ENCODE measurements at places on chromosomes 2 and 18. TPM values are rescaled to one million over a fixed set of nuclear protein-coding genes. Genes with fewer than 3 reads are reported as not detected.

Gene FZD7
- not detected for polyA plus RNA-seq

Gene CIB4
- polyA plus RNA-seq: not detected

Gene PJVK
- polyA plus RNA-seq: 0.23 TPM

Gene REG3G
- polyA plus RNA-seq: not detected

Gene FAM110C
- polyA plus RNA-seq: 0.19 TPM

Gene TUBA4B
- polyA plus RNA-seq: not detected

- DNase-seq: no peak
These were observed 3031.0 kb upstream of the TEKT4 start for GRCh38 chr2:91839904-91840868.

DNA sequence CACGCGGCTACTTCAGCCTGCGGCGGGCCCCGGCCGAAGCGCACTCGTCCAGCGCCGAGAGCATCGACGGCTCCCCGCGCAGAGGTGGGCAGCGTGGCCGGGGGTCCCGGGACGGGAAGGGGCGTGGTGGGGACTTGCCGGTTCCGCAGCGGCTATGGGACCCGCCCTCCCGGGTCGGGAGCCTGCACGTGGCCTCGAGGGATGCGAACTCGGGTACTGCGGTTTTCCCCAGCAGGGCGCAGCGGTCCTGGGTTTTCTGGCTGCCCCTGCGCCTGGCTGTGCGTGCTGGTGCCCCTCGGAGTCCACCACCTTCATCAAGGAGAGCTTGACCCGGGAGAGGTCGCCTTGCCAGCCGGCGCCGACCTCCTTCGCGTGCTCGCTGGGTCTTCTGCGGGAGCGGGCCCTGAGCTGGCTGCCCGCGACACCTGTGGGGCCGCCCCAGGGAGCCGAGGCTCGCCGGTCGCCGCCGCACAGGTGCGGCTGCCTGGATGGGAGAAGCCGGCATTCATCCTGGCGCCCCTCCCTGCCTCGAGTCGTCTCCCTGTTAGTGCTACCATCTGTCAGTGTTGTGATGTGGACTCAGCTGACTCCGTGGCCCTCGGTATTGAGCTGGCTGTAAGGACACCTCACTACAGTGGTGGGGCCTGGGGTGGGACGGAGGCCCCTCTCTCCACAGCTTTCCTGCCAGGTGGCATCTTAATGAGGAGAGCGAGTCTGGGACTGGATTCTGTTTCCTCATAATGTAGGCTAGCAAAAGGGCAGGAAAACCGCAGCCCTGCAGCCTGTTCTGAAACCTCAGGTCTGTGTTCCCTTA lies 177.3 kb downstream of the AGAP1 start:
- DNase-seq: no peak

- no peak for DNase-seq
These were observed 68.7 kb downstream of the MYL12B start for GRCh38 chr18:3330622-3331021.

- no peak for DNase-seq
These were observed 652.1 kb upstream of the PKDCC start for GRCh38 chr2:41395692-41396091.

DNA sequence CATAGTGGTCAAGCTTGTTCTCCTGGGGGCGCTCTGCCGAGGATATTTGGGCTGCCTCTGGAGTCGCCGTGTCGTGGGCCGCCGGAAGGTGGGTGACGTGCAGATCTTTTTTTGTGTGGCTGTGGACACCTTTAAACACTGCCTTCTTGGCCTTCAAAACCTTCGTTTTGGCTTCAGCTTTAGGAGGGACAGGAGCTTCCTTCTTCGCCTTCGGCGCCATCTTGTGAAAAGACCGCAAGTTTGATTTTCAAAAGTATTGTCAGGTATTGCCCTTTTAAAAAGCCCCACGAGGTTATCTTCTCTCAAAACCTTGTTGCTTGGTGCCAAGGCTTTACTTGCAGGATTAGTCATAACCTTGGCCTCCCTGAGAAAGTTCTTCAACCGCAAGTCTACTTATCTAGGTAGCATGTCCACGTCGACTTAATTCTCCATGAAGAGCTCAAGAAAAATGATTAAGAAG lies 20.8 kb downstream of the LAMA3 start:
- DNase-seq: no peak

DNA sequence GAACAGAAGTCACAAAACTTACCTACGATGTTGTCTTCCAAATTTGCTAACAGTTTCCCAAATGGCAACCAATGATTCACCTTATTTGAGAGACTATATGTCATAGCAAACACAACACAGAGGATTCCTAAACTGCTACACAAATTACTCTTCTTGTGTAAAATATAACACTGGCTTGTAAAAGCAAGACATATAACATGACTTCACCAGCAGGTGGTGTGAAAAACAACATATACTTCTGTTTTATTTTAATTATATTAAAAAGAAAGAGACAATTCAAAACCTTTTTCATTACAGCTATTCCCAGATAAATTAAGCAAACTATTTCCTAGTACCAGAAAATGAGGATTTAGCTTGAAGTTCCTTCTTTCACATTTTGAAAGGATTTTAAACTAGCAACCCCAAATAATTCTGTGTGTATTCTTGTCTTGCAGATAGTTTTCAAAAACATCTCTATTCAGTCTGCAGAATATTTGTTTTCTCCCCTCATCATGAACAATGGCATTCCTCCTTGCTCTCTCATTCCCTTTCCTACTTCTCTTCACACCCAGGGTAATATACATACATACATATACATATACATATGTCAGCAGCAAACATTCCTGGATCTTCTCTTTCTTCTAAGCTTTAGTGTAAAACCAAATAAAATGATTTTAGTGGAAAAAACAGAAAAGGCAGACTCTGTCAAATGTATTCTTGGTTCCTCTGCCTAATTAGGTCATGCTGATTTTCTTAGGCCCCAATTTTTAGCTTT lies 62.1 kb downstream of the SCN3A start:
- DNase-seq: no peak

GRCh38 chr2:12282780-12283695 lies 433.7 kb upstream of the TRIB2 start:
- no peak for DNase-seq

DNA sequence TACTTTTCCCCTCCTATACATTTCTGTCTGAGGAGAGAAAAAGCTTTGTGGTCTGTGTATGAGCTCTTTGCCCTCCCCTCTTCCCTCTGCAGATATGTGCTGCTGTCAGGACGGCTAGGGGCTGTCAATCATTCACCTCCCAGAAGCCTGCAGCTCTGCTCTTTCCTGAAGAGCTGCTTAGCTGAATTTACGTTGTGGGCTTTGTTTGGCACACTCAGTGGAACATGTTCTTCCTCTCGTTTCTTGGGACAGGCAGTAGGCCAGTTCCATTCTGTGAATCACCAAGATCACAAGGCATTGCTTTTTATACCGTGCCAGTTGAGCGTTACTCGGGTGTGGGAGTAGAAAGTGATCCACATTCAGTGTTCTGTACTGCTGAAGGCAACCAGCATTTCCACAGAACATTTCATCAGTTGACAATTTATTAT lies 136.7 kb downstream of the LAMA3 start:
- DNase-seq: no peak

- DNase-seq: no peak
These were observed 48.6 kb downstream of the BCL2L11 start for GRCh38 chr2:111169268-111169667.

DNA sequence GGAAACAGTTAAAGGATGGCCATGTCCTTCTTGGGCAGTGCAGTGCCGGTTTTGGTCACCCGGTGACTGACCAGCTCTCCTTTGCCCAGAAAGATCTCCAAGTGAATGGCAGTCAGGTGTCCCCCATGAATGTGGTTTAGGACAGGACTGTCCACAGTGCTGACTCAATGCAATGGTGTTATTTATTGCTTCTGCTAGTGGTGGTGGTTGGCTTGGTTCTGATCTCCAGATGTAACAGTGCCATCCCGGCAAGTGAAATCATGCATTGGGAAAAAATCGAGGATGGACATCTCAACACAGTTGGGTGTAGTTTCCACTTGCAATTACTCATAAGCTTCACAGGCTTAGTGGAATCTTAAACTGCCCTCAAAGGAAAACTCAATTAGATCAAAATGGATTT lies 81.9 kb downstream of the TGOLN2 start:
- no peak for DNase-seq

DNA sequence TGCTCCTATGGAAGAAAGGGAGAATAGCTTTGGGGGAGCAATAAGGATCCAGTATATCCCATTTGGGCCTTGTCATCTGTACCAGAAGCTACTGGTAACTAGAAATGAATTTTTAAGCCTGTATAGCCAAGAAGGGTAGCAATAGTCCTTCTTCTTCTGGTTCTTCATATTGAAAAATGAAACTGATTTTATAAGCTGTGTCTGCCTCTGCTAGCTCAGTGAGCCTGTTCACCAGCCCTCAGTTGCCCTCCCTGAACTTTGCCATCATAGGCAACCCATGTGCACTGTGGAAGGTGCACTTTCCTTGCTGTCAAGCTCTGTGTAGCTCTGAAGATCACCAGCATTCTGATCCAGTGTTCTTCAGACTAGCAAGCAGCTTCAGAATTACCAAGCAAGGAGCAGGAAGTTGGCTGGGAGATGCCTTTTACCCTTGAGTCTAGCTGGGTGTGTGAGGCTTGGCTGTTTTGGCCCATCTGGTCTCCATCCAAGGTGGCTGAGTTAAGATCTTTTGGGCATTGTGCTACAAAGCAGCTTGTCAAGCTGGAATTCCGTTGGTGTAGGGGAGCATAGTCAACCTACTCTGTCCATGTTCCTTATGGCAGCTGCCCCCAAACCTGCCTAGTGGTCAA lies 55.8 kb upstream of the MGAT5 start:
- DNase-seq: no peak

- DNase-seq: no peak
These were observed 39.9 kb upstream of the RBMS1 start for GRCh38 chr2:160533482-160533881.

GRCh38 chr18:30088238-30089015 lies 954.1 kb downstream of the DSC3 start:
- no peak for DNase-seq

GRCh38 chr2:64542071-64543007 lies 18.2 kb downstream of the AFTPH start:
- no peak for DNase-seq

DNA sequence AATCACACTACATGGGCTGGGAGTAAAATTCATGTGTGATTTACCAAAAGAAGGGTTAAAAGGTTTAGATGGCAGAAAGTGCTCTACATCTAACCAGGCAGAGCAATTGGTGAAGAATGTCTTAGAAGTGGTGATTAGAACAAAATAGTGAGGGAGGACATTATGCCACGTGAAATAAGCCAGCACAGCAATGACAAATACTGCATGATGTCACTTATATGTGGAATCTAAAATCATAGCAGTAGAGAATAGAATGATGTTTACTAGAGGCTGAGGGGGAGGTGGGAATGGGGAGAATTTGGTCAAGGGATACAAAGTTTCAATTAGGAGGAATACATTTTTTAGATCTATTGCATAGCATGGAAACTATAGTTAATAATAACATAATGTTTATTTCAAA lies 253.3 kb downstream of the KCNS3 start:
- no peak for DNase-seq

DNA sequence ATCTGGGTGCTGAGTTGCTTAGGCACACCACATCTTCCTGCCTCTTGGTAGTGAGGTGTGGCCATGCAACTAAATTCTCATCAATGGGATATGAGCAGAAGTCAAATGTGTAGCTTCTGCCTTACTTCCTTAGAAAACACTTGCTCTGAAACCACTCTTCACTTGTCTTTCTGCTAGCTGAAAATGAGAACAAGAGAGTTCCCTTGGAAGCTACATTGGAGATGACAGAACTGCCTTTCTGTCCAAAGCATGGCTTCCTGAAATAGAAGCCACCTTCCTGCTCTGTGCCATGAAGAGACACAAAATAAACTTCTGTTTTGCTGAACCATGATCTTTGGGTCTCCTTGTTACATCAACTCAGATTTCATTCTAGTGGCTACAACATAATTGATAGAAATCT lies 659.9 kb downstream of the IRS1 start:
- no peak for DNase-seq

DNA sequence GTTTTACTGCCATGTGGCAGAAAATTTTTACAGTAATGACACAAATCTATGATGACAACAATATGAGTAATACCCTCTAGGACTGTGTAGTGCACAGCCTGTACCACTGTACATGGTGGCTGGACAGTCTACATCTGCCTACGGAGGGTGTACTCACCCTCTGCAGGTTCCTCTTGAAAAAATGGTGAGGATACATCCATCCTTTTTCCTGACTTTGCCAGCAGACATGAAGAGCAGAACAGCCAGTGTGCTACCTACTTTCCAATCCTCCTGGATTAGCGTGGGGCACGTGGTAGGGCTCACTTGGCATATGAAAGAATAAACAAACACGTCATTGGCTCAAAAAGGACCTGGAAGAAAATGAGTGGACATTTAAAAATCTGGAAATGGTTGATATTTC lies 62.6 kb downstream of the TRPM8 start:
- DNase-seq: no peak

DNA sequence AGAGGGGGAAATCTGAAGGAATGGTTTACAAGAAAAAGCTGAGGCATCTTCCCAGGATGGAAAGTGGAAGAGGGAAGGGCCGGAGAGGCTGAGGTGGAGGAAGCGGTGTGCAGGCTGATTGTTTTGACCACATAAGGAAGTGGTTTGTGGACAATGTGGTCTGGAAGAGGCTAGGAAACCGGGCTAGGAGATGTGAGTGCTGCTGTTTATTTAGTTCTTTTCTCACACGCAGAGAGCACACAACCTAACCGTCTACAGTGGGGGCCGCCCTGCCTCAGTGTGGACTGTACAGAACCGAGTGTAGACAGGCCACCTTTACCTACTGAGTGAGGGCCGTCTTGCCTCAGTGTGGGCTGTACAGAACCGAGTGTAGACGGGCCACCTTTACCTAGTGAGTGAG lies 251.7 kb upstream of the PXDN start:
- DNase-seq: no peak

DNA sequence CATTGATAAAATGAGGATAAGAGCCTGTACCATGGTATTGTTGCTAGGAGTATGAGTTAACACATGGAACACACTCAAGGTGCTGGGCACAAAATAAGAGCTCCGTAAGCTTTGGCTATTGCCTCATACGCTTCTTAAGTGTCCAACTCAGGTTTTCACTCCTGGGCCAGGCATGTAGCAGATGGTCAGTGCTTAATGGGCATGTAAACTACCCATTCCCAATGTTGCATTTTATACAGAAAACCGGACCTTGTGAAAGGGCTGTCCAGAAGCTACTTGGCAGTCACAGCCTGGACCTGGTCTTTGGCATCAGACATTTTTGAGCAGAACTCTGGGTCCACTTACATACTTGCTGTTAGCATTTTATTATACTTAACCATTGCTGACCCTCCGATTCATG lies 26.9 kb downstream of the MGAT5 start:
- no peak for DNase-seq

DNA sequence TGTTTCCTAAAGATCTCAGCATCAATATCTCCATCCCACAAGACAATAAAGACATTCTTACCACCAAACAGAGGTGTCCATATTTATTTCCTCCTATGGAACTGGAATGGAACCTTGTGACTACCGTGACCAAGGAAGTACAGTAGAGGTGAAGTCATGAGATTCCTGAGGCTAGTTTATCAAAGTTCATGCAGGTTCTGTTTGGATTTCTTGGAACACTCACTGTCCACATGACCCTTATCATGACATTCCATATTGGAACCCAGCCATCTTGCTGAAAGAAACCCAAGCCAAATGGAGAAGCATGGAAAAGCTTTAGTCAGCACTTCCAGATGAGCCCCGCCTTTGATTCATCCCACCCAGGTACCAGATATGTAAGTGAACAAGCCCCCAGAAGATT lies 516.0 kb upstream of the POU3F3 start:
- no peak for DNase-seq

All from CD4-positive, alpha-beta memory T cell (primary cell).